ENCODE measurements at places on chromosomes 16 and 17.

DNA sequence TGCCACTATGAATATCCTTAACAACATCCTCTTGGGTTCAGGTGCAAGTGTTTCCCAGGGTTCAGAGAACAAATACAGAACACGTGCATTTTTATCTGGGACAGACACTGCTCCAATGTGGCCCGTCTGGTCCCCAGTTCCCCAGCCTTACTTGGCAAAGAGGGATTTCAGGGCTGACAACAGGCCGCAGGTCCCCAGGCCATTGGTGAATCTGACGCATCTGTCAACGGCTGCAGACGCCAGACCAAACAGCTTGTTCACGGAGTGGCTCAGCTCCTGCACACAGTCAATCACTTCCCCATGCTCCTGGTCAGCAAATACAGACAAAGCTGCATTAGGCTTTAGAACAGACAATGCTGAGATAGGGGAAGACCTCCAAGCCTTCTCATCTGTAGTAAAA is 36.2 kb downstream of the COG7 start:
- no peak for DNase-seq

DNA sequence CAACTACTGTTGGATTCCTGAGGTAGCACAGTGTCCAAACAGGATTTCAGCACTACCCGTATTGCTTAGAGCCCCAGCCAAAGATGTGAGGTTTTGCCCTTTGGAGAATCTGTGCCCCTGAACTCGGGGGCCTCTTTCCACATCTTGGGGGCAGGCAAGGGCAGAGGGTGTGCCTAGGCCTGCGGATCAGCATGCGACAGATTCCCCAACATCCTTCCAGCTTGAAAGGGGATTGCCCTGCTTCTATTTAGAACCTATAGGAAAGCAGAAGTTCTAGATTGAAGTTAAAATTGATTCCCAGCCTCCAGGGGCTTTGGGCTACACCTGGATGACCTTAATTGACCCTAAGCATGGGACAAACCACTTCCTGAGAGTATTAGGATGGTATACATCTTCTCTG is 19.6 kb downstream of the NOD2 start:
- no peak for DNase-seq

GRCh38 chr16:71843572-71843971 is 2.2 kb upstream of the ATXN1L start:
- no peak for DNase-seq

GRCh38 chr16:47904691-47905090 is 251.1 kb downstream of the ABCC12 start:
- DNase-seq, result no peak

DNA sequence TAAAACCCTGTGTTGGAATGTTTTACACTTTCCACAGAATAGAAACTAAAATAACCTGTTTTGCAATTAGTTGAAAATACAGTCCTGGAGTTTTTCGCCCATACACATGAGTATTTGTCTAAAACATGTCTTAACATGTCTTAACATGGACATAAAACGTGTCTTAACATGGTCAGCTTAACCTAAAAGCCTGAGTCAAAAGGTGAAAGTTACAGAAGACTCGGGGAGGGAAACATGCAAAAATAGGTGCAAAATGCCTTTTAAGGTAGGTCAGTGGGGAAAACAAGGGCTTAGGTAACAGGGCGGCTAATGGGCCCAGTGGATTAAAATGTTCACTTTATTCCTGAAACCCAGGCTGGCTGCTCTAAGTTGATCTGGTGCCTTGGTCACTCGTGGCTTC is 56.1 kb upstream of the RBL2 start:
- DNase-seq, result no peak

GRCh38 chr16:4318451-4318910 is 2.6 kb downstream of the GLIS2 start:
- DNase-seq, result no peak

GRCh38 chr17:72266112-72266775 is 145.4 kb downstream of the SOX9 start:
- DNase-seq, result no peak

DNA sequence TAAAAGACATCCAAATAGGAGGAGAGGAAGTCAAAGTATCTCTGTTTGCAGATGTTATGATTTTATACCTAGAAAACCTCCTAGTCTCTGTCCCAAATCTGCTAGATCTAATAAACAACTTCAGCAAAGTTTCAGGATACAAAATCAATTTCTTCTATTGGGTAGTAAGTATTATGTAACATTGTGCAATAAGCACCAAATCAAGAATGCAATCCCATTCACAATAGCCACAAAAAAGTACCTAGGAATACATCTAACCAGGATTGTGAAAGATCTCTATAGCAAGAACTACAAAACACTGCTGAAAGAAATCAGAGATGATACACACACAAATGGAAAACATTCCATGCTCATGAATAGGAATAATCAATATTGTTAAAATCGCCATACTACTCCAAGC is 13.0 kb downstream of the NLRP1 start:
- no peak for DNase-seq

GRCh38 chr16:58084635-58085034 is 44.5 kb downstream of the CFAP20 start:
- no peak for DNase-seq

GRCh38 chr17:14733376-14733775 is 432.5 kb downstream of the HS3ST3B1 start:
- no peak for DNase-seq

Measured in GM10248 (cell line).